ENCODE measurements at places on chromosomes 12 and 14. TPM values are rescaled to one million over a fixed set of nuclear protein-coding genes. Genes with fewer than 3 reads are reported as not detected.

DNA sequence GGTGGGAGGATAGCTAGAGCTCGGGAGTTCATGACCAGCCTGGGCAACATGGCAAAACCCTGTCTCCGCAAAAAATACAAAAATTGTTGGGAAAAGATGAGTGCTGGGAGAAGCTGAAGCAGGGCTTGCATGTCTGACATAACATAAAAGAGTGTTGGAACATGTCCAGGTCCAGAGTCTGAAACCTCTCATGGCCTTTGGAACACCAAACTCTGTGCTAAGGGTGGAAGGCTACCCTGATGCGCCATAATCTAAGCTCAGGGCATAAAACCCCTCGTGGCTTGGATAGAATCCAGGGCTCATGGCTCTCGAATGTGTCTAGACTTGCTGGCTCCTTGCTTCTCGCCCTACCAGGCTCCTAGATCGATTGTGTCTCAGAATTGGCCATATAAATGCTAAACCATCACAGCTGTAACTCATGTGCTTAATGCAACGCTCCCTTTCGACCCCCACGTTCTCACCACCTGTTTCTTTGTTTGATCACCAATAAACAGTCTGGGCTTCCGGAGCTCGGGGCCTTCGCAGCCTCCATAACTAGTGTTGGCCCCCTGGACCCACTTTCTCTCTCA lies 6.7 kb upstream of the CLEC7A start:
- DNase-seq, result no peak

- no peak for DNase-seq
These were observed 182.9 kb upstream of the FAR2 start for GRCh38 chr12:28966046-28966780.

DNA sequence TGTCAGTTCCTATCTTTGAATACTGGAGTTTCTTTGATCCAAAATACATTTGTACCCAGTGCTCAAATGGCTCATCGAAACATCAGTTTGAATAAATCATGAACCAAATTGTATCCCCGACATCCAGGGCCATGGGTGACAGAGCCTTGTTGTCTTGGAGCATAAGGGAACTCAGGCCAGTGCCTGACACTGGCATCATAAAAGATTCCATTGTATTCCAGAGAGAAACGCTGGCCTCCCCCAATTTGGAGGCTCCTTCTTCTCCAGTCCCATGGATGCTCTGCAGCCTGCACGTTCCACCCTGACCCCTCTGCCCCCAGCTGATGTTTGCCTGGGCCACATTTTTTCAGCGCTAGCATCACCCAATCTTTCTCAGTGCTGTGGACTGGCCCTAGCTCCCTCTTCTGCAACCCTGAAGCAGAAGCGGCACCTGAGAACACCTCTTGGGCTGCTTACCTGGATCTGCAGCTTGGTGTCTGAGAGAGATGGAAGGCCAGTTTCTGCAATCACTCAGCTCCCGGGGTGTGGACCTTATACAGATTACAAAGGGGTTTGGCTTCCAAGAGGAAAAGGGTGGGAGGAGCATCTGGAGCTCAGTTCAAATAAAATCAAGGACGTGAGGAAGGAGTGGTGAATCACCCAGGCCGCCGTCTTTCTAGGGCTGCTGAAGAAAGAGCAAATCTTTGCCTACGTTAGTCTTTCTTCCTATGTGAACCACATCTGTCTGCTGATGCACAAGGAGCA lies at the start of gene RNASE1:
TSS of gene RNASE1 (minus strand) at position 504 of the 744 bp plus-strand sequence. CDS start 776 bp downstream, outside the sequence.
- DNase-seq, result no peak

DNA sequence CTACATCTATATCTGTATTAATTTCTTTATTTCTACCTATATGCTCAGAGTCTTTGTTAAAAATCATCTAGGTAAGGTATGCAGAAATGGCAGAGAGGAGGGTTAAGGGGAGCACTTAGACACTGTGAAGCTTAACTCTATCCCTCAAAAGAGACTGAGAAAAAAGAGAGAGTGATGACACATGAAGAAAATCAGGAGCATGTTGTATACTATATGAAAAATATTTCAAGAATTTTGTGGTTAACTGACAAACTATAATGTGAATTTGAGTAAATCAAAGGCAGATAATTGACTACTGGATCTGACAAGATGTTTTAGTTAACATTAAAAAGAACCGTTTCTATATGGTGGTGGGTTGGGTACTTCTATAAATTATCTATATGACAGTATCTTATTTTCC lies 1814.2 kb upstream of the SEL1L start:
- no peak for DNase-seq

DNA sequence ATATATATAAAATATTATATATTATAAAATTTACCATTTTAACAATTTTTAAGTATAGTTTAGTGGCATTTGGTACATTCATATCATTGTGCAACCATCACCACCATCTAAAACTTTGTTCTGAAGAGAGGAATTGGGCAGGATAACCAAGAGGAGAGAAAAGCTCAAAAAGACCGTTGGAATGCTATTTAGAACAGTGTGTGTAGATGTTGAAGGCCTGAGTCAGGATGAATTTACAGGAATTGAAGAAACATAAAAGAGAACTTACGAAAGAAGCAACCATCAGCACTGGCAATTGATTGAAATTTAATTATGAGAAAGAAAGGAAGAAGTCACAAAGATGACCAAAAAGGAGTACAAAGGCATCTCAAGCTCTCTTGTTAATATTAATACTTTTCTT lies 196.9 kb upstream of the PWP1 start:
- DNase-seq, result no peak

The RHEBL1 gene
- 3.0 TPM for total RNA-seq

GRCh38 chr12:11685316-11685715 lies 35.8 kb downstream of the ETV6 start:
- DNase-seq, result no peak

The PIWIL1 gene
- not detected for total RNA-seq

DNA sequence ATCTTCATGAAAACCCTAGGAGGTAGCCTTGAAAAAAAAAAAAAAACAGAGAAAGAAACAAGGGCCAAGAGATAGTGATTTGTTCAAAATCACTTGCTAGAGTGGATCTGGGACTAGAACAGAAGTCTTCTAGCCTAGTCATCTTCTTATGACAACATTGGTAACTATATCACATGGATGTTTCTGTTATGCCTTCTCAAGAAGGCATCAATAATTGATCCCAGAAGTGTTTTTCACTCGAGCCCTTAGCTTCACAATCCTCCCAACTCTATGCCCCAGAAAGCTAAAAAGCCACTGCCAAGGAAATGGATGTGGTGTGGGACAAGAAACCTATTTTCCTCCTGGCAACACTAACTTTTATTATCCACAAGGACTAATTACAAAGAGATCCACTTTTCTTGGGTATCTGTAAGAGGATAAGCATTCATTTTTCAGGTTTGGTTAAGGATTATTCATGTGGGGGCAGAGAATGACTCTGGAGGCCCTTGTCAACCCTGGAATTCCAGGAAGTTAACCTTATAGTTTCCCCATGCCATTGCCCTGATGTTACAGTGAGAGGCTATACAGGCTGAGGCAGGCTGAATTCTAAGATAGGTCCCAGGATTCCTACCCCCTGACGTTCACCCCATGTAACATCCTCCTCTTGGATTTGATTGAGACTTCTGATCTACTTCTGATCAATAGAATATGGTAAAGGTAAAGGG lies 67.7 kb upstream of the CPM start:
- DNase-seq, result no peak

DNA sequence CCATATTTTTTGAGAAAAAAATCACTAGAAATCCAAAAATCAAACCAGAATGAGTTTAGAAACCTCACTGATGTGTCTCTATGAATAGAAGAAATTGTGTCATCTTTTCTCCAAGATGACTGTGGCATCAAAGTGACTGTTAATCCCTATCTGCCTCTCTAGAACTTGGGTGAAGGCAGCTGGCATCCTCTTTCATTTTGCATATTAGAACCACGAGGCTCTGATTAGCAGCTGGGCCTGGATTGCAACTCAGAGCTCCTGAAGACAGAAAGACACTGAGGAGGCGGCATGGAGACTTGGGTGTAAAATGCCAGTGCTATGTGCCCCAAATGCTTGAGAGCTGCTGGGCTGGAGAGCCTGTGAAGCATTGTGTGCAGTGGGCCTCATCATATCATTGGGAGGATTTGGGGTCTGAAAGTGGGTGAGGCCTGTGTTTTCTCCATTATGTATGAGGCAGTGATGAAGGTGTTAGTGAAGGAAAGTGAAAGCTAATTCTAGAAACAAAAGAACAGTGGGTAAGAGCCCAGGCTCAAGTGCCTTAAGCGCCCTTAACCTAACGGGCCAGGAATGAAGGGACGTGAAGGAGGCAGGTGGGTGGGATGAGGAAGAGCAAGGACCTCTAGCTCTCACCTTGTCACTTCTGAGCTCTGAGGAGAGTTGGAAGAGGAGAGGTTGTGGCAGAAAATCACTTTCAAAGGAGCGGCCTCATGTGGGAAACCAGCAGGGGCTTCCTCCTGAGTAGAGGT lies 26.2 kb downstream of the NKX2-8 start:
- no peak for DNase-seq

DNA sequence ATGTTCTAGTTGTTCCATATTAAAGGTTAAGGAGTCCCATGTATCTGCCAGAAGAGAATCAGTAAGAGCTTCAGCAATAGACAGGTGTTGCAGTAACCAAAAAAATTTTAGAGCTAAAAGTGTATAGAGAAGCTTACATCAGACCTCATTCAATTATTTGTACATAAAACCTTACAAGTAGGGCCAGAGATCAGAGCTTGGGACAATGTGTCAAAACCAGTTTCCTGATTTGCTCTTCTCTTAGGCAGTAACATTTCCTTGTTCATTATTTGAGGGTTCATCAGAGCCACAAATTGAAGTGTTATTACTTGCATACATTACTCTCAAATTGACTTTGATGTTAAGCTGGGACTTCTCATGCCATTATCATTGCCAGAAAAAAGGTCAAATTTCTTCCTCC lies 55.5 kb upstream of the ATXN7L3B start:
- DNase-seq, result no peak

The GON7 gene
- total RNA-seq, result 9.9 TPM

GRCh38 chr12:128611736-128612135 lies 212.0 kb downstream of the SLC15A4 start:
- DNase-seq, result no peak

- DNase-seq, result no peak
These were observed 1009.9 kb upstream of the USP15 start for GRCh38 chr12:61250303-61250702.

The GARIN6 gene
- total RNA-seq, result not detected

GRCh38 chr12:21568115-21568514 lies 36.5 kb downstream of the GYS2 start:
- DNase-seq, result no peak

DNA sequence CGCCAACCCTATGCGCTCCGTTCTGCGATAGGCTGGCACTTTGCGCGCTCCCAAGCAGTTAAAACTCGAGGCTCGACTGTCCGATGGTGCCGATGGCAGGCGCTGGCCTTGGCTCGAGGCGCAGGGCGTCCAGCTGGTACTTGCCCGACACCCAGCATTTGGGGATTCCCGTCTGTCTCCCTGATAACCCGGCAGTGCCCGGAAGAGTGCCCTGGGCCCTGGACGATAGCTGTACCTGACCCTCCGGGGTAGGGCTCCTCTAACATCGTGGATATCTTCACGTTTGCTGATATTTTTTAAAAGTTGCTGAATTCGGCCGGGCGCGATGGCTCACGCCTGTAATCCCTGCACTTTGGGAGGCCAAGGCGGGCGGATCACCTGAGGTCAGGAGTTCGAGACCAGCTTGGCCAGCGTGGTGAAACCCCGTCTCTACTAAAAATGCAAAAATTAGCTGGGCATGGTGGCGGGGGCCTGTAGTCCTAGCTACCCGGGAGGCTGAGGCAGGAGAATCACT lies 908 bp upstream of the WIF1 start:
- DNase-seq, result no peak

DNA sequence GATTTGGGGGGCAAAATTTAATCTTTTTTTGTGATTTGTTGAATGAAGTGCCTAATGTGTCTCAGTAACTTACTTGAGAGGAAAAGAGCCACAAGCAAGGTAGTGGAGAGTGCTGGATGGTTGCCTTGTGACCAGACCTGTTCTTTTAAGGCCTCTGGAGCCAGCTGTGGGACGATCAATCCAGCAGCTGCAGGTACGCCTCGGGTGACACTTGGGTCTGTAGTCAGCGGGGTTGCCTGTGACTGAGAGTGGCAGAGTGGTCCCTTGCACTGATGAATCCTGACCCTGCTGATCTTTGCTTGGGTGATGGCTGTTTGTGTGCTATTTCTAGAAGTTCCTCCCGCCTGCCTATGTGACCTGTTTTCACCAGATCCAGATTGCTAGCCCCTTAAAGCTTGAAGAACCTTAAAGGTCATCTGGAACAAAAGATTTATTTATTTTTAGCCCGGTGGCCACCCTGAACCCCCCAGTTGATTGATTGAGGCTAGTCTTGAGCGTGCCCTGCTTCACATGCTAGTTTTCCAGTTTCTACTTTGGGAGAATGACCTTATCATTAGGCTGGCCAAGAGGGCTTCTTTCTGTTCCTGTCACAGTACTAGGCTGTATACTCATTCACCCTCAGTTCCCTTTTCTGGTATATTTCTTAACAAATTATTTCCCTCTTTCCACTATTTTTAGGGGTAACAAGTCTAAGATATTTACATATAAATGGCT lies 23.2 kb downstream of the PRKCH start:
- DNase-seq, result no peak

The ERP27 gene
- total RNA-seq, result 9.0 TPM

DNA sequence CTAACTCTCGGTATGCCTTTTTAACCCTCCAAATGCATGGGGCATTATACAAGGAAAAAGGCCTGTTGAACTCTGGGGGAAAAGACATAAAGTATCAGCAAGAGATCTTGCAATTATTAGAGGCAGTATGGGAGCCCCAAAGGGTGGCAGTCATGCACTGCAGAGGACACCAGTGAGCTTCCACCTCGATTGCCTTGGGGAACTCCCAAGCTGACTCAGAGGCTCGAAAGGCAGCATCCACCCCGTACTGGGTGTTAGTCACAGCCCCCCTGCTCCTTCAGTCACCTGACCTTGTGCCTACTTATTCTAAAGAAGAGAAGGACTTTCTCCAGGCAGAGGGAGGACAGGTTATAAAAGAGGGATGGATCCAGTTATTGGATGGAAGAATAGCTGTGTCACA lies 781.4 kb upstream of the TMEM132C start:
- DNase-seq, result no peak

The RDH12 gene
- not detected for total RNA-seq

DNA sequence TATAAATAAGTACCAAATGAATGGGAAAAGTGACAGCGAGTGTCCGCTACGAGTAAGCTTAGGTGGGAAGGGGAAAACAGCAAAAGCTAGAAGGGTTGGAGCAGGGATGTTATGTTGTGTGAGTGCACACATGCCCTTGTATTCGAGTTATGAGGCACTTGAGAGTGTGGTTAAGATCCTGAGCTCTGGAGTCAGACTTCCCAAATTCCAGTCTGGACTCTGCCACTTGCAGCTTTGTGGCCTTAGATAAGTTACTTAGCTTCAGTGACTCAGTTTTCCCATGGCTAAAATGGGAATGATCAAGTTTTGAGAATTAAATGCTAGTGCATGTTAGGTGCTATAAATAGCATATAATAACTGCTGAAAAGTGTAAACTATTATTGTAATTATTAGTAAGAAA lies 44.9 kb downstream of the KTN1 start:
- DNase-seq, result no peak

Data from B cell (primary cell).